ENCODE measurements at places on chromosomes 2 and 18. TPM values are rescaled to one million over a fixed set of nuclear protein-coding genes. Genes with fewer than 3 reads are reported as not detected.

TBR1 gene
- total RNA-seq = not detected

PAX8 gene
- total RNA-seq = 0.51 TPM

SULT1C4 gene
- 0.26 TPM for total RNA-seq

GAL3ST2 gene
- total RNA-seq = not detected

CLK1 gene
- 76.8 TPM for total RNA-seq

DNA sequence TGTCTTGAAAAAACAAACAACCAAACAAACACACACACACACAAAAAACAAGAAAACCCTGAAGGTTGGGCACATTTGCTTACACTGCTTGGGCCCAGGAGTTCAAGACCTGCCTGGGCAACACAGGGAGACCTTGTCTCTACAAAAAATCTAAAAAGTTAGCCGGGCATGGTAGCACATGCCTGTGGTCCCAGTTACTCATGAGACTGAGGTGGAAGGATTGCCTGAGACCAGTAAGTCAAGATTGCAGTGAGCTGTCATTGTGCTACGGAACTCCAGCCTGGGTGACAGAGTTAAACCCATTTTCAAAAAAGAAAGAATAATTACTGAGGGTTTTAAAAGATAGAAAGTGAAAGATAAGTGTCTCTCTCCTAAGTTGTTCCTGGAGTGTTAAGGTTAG, 103.4 kb downstream of the MBD5 start:
- H3K36me3 ChIP-seq = no peaks in the 10 kb centered on the region
- H3K4me1 ChIP-seq = no peaks in the 10 kb centered on the region

DNA sequence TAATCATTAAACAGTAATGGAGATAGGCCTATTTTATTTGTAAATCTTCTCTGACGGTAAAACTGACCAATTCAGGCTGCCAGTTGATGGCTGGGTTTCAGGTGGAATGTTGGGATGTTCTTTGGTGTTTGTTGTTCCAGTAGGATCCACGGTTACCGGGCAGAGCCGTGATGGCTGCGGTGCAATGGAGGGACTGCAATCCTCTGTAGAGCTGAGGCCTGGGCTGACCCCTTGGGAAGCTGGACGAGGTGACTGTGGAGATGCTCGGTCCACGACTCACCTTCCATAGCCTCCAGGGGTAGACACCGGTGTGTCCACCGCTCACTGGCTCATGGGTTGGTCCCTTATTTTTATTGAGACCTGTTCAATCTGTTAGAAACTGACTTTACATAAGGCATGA, 42.5 kb downstream of the ZNF519 start:
- no peaks in the 10 kb centered on the region for H3K27me3 ChIP-seq
- peak; percentile 5 for DNase-seq
- H3K36me3 ChIP-seq = no peaks in the 10 kb centered on the region
- no peaks in the 10 kb centered on the region for H3K4me1 ChIP-seq
- no peak overlapping the region for H3K4me3 ChIP-seq

DNA sequence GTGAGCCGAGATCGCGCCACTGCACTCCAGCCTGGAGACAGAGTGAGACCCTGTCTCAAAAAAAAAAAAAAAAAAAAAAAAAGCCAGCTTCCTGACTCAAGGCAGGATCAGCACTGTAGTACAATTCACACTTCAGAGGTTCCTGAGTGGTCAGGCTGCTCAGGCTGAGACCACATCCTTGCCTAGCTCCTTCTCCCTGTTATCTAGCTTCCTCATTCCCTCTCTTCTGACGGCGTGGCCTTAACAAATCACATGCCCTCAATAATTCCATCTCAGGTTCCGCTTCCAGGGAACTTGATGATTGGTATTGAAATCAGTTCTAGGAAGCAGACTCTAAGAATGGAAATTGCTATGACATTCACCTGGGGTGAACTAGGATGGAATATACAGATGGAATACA, 29.8 kb upstream of the KDM3A start:
- H3K4me3 ChIP-seq = no peak overlapping the region
- H3K4me1 ChIP-seq = no peaks in the 10 kb centered on the region

GRCh38 chr2:50885948-50886347, 146.0 kb downstream of the NRXN1 start:
- no peaks in the 10 kb centered on the region for H3K4me1 ChIP-seq
- no peaks in the 10 kb centered on the region for H3K36me3 ChIP-seq
- H3K4me3 ChIP-seq = no peak overlapping the region

GRCh38 chr2:121017396-121017795, 267.6 kb downstream of the TFCP2L1 start:
- peaks cover 2% of the 10 kb centered on the region for H3K27me3 ChIP-seq
- no peaks in the 10 kb centered on the region for H3K4me1 ChIP-seq
- DNase-seq = no peak

GRCh38 chr2:232412986-232413385, 6.3 kb downstream of the ALPG start:
- no peaks in the 10 kb centered on the region for H3K4me1 ChIP-seq
- H3K27ac ChIP-seq = no peak overlapping the region
- no peaks in the 10 kb centered on the region for H3K36me3 ChIP-seq
- peaks cover 4% of the 10 kb centered on the region for H3K27me3 ChIP-seq

DNA sequence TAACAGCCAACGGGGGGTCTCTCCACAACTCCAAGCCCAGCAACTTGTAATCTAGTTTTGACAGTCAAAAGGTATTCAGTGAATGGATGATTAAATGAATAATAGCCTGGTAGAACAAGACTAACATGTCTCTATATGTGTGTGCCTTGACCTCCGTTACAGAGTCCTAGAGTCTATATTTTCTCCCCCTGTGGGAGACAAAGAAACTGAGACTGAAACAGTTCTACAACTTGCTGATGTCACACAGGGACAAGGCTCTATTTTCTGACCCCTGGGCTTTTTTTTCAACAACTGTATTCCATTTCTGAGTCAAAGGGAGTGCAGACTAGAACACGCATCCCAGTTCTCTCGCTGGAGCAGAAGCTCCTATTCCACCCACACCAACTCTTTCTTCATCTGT, 223.6 kb upstream of the AGAP1 start:
- no peak overlapping the region for H3K4me3 ChIP-seq
- H3K4me1 ChIP-seq = peaks cover 9% of the 10 kb centered on the region
- H3K27me3 ChIP-seq = no peaks in the 10 kb centered on the region
- no peak overlapping the region for H3K27ac ChIP-seq

DNA sequence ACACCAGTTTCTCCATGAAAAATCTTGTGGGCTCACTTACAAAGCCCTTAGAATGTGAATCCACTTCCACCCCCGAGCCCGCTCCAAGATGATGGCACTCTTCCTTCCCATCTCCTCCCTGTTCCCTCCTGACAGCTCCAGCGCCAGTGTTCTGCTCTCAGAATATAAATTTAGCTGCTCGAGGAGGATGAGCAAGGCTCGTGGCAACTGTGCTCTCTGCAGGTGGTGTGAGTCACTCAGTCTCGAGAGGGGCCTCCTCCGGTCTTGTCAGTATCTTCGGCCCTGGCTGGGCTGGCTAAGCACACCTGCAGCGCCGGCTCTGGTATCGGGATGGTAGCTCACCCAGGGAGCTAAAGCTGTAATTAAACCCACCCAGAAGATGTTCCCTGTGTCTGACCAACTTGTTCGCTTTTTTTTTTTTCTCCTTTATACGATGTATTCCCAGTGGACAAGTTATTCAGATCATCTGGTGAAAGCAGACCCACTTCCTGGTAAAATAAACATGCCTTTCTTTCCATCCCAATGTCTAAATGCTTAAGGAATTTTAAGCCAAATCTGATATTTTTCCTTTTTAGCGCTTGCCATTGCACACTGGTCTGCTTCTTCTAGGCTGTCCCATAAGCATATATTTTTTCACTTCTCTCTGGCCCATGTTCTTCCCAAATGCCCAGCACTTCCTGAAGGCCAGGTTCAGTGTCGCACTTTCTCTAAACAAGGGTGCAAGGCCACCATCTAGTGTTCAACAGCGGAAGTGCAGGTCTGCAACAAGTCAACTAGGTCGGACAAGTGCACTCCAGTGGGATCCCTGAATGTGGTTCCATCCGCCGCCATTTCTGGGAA, 31.4 kb upstream of the YPEL5 start:
- H3K27ac ChIP-seq = no peak overlapping the region
- no peaks in the 10 kb centered on the region for H3K27me3 ChIP-seq
- H3K36me3 ChIP-seq = no peaks in the 10 kb centered on the region
- H3K4me3 ChIP-seq = no peak overlapping the region
- peak; percentile 82 for DNase-seq
- H3K4me1 ChIP-seq = peaks cover 15% of the 10 kb centered on the region

DNA sequence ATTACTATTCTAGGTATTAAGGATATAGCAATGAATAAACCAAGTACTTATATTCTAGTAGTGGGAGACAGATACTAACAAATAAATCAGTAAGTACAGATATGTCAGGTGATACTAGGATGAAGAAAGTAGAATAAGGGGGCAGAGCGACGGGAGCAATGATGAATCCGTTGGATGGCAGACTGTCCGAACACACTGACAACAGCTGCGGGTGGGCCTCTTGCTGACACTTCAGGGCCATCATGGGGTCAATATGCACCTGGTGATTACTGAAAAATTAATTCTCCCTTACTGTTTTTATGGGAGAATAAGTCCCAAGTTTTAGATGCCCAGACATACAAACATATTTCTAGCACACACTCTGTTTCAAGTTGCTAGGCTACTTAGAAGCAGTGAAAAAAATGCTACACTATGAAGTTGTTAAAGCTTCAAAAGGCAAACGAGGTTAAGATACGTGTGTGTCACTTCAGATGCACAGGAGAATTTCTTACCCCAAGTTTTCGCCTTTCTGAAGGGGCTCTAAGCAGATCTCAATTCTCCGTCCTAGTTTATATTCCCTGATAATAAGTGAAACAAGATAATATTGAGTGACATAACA, 78.7 kb downstream of the USP40 start:
- DNase-seq = peak; percentile 5
- no peaks in the 10 kb centered on the region for H3K27me3 ChIP-seq
- no peak overlapping the region for H3K4me3 ChIP-seq
- peaks cover 15% of the 10 kb centered on the region for H3K4me1 ChIP-seq

DNA sequence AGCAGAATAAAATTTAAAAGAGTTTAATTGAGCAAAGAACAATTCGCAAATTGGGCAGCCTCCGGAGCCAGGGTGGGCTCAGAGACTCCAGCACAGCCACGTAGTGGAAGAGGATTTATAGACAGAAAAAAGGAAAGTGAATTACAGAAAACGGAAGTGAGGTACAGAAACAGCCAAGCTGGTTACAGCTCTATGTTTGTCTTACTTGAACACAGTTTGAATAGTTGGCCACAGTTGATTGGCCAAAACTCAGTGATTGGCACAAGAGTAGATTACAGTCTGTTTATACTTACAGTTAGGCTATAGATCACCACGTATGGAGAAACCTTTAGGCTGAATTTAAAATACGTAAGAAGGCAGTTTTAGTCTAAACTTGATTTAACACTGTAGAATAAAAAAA, 78.8 kb upstream of the NEDD4L start:
- no peak for DNase-seq
- no peaks in the 10 kb centered on the region for H3K36me3 ChIP-seq
- no peaks in the 10 kb centered on the region for H3K4me1 ChIP-seq
- no peak overlapping the region for H3K27ac ChIP-seq
